ENCODE measurements at places on chromosomes 2 and 18.

GRCh38 chr2:126513033-126513432 is 142.9 kb upstream of the GYPC start:
- DNase-seq = no peak

DNA sequence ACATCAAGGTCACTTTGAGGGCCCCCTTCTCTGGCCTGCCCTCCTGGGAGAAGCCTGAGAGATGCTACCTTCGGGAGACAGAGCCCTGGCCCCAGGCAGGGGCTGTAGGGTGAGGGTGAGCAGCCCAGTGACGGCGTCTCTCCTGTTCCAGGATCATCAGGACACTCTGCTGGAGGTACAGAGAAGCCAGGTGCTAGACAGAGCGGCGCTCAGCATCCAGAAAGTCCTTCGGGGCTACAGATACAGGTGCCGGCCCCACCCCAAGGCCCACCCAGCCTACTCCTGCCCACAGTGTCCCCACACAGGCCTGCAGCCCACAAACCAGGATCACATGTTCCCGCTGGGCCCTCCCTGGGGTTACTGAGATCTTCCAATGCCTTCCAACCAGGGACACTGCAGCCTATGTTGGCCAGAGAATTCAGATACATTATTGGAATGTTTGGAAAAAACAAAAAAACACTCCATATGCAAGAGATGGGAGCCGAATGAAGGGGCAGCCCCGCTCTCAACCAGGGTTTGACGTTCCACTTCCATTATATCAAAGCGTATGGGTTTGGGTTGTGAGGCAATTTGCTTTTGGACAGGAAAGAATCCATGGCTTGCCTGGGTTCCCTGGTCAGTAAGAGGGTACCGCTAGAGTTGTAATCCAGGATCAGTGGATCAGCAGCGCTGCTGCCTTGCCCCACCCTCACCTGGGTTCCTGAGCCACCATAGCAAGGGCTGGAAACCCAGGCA is 49.5 kb upstream of the GPR17 start:
- no peak for DNase-seq

DNA sequence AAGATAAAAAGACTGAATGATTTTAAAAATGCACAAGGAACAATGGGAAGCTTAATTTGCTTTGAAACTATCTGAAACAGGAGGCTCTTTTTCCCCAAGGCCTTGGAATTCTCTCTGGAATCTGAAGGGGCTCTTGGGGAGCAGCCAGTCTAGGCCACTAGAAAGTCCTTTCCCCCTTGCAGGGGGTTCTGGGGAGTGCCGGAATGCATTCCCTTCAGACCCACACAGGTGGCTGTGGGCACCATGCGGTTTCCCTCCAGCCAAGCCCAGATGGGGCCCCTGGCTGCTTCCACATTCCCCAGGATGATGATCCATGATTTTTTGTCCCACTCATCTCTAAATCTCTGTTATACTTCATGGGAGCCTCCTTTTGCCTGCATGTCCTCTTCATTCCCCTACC is 10.7 kb downstream of the GPR45 start:
- no peak for DNase-seq

- DNase-seq = no peak
These were observed 117.5 kb upstream of the SNTG2 start for GRCh38 chr2:833180-833579.

GRCh38 chr2:77922567-77922966 is 400.4 kb upstream of the LRRTM4 start:
- DNase-seq = no peak

DNA sequence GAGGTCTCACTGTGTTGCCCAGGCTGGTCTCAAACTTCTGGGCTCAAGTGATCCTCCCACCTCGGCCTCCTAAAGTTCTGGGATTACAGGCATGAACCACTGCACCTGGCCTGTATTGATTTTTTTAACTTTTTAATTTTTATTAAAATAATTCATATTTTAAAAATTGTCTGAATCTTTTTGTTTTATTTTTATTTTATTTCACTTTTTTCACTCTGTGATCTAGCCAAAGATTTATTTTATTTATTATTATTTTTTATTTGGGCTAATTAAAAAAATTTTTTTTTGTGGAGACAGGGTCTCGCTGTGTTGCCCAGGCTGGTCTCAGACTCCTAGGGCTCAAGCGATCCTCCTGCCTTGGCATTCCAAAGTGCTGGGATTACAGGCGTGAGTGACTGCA is 14.1 kb downstream of the UGGT1 start:
- DNase-seq = no peak

- DNase-seq = no peak
These were observed 123.3 kb upstream of the SLC1A4 start for GRCh38 chr2:64865831-64866345.

- no peak for DNase-seq
These were observed 128.0 kb downstream of the NEDD4L start for GRCh38 chr18:58172031-58172430.

DNA sequence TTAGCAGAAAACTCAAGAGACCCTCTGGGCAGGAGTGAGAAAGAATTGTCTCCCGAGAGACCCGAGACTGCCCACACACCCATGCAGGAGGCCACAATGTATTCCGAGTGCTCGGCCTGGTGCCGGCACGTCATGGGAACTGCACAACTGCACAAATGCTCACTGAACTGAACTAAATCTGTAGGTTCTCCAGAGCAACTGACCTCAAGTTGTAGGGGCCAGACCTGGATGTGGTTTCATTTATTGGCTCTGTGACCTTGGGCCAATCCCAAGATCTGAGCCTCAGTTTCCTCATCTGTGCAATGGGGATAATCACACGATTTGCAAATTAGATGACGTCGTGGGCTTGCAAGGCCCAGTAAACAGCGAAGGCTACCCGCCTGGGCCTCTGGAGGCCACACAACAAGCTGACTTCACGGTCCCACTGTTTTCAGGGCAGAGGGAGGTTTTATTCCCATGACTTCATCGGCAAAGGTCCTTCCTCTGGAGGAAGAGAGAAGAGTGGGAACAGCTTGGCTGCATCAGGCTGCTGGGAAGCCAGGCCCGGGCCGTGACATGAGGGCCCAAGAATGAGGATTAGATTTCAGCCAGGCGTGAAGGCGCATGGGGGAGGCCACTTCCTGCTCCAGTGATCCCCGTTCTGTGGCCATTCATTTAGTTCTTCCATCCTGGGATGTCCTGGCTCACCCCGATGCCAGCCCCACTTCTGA is 3.6 kb upstream of the ERFE start:
- DNase-seq = no peak

GRCh38 chr2:103165836-103166235 is 404.0 kb downstream of the TMEM182 start:
- no peak for DNase-seq

- DNase-seq = no peak
These were observed 19.4 kb downstream of the MMADHC start for GRCh38 chr2:149568138-149568537.

GRCh38 chr18:36702401-36703013 is 126.3 kb downstream of the TPGS2 start:
- DNase-seq = no peak

DNA sequence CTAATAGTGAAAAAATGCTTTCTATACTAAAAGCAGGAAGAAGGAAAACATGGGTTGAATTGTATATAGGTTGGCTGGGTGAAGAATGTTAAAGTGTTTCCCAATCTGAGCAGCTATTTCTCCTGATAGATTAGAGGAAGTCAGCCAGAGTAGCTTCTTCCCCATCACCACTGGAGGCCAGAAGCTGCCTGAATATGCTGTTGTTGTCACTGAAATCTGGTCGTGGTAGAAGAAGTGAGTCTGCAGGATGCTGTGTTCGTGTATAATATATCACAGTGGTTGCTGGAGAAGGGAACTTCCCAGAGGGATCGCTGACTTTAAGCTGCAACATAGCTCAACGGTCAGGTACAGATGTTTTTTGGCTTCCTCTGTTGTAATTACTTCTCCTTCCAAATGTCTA is 247.5 kb upstream of the LRATD1 start:
- DNase-seq = no peak

DNA sequence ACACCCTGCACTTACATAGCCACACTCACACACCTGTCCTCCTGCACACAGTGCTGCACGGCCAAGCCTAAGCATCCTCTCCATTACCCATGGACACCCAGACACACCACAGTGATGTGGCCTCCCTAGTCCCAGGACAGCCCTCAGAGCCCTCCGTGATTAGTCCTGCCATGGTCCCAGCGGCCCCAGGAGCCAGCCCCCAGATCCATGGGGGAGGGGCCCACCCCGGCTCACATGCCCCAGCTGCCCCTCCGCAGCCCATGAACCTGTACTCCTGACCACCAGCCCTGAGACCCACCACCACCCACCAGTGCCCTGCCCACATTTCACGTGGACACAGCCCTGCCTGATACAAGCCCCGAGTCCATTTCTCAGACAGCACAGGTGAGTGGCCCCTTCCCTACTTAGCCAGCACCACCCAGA is 8.1 kb upstream of the DUSP2 start:
- DNase-seq = no peak

- DNase-seq = no peak
These were observed 103.0 kb downstream of the GPR39 start for GRCh38 chr2:132519566-132519965.

GRCh38 chr2:170711196-170711773 is 3.9 kb upstream of the SP5 start:
- DNase-seq = no peak

DNA sequence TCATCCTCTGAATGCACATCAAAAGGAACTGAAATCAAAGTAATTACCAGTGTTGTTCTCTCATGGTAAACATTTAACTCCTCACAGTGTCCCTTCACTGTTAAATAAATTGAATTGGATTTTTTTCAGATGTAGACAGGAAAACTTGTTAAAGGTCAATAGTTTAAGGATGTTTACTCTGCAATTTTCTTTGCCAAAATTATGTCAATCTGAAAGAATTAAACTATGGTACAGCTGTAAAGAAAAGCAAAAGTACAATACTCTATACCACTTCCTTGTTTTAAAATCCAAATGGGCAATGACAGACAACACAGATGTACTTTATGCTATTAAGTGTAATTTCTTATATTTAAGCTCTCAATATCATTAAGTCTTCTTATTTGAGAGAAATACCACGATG is 153.2 kb downstream of the WDPCP start:
- DNase-seq = no peak

DNA sequence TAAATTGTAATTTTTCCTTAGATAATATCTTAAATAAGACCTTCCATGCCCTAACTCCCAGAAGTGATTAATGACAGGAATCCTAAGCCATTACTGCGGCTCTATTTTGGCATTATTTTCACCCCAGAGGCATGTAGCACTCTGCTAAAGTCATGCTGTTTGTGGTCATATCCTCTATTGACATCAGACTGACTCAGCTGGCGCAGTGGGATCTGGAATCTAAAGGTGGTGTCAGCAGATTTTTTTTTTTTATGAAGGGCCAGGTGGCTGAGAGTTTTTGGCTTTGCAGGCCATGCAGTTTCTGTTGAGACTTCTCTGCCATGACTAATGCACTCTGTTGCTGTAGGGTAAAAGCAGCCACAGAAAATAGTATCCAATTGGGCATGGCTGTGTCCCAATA is 64.1 kb upstream of the ACVR1C start:
- no peak for DNase-seq

- DNase-seq = no peak
These were observed 678.3 kb downstream of the CBLN2 start for GRCh38 chr18:71865888-71866287.

GRCh38 chr2:55518841-55519165 is 715 bp upstream of the CFAP36 start:
- no peak for DNase-seq

DNA sequence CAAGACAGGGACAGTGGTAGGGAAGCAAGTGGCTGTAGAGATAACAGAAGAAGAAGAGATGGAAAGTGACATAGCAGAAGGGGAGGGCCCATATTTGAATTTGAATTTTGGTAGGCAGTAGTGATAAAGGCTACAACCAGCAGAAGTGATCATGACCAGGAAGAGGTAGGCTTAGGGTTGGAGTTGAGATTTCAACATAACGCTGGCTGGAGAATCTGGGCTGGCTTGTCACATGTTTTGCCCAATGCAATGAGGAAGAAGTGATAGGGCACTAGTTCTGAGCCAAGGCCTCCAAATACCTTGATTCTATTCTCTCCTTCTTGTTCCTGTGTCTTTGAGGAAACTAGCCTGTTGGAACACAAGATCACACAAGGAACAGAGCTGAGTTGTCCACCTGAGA is 69.4 kb downstream of the SCG2 start:
- DNase-seq = no peak

DNA sequence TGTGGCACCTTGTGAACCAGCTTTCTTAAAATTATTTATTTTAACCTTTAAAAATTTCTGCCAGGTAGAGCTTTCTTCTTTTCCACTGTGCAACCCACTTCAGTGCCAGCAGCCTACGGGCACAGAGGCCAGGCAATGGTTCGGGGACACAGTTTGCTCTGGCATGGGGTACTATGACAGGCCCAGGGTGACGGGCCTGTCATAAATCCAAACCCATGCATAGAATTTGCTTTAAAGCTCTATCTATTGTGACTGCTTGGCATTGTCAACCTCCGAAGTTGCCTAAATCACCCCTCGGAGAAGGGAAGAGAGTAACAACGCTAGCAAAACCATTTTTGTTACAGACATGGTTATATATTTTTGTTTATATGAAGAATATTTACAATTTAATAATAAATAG is 1.5 kb downstream of the ODC1 start:
- no peak for DNase-seq

DNA sequence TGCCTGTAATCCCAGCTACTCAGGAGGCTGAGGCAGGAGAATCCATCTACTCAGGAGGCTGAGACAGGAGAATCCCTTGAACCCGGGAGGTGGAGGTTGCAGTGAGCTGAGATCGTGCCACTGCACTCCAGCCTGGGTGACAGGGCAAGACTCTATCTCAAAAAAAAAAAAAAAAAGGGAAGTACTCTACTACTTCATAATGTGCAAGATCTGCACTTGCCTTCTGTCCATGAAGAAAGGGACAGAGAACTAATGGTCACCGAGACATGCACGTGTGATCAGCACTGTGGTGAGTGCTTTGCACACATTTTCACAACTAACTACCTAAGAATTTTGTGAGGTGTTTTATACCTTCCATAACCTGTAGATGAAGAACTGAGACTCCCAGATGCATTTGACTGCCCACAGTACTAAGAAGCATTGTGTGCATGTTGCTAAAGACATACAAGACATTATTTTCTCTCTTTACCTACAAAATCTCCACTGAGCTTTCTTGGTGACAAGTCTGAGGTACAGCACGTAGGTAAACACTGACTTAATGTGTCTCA is 784.8 kb upstream of the ID2 start:
- no peak for DNase-seq

- DNase-seq = no peak
These were observed 8.6 kb downstream of the ARHGEF33 start for GRCh38 chr2:38898256-38898655.

DNA sequence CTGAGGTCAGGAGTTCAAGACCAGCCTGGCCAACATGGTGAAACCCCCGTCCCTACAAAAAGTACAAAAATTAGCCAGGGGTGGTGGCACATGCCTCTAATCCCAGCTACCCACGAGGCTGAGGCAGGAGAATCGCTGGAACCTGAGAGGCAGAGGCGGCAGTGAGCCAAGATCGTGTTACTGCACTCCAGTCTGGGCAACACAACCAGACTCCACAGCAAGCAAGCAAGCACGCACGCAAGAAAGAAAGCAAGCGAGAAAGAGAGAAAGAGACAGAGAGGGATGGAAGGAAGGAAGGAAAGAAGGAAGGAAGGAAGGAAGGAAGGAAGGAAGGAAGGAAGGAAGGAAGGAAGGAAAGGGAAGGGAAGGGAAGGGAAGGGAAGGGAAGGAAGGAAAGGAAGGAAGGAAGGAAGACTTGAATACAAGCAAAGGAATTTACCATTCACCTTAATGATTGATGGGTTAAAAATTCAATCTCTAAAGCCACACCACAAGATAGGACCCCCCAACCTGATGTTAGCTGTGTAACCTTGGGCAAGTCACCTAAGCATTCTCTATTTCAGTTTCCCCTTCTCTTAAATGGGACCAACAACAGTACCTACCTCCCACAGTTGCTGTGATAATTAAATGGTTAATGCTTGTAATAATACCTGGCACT is 181.7 kb downstream of the ATAD2B start:
- DNase-seq = no peak

Measured in T-cell (primary cell).